LNCaP clone FGC (cell line): ENCODE measurements at places on chromosomes 5 and 9.

DNA sequence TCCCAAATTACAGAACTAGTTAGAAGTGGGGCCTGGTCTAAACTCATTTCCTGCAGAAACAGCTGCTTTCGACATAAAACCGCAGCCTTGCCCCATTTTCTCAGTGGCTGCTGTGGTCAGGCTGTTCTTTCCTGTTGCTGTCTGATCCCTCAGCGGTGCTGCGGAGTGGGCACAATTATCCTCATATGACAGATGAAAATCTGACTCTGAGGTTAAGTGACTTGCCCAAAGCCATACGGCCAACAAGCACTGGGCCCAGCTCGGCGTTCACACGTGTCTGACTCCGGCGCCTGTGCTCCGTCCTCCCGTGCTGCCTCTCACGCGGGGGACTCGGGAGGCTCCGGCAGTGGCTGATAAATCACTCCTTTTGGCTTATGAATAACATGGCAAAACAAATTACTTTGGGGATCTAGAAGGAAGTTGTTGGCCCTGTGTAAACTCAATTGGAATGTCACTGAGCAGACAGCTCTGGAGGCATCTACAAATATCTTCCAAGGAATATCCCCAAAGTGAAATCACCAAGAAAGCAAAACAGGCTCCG is 142.6 kb upstream of the LMX1B start:
- no peak for DNase-seq

- no peak for DNase-seq
Measured at GRCh38 chr9:137538058-137538457, 12.1 kb downstream of the PNPLA7 start.

GRCh38 chr5:29516224-29516623 is 1677.3 kb upstream of the CDH6 start:
- DNase-seq, result no peak

DNA sequence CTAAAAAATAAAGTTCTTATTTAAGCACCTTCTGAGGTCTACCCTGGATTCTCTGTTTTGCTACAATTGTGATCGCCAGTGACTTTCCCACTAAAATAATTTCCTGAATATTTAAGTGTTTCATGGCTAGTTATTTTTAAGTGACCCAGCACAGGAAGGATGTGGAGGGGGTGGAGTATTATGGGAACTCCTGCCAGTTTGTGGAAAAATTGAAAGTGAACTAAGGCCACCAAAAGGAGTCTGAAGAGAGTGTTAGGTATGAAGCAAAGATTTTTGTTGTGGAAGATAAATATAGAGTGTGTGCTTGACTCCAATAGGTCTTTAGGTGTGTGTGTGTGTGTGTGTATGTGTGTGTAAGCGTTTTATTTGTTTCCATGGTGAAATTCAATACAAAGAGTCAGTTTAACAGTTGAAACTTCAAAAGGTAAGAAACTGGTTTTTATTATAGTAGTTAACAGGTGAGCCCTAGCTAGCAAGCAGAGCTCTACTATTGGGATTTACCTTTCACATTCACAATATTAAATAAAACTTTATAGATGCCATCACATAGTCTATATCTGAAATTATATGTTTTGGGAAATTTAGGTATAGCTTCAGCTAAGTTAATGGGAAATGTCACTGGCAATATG is 25.6 kb downstream of the RASGRF2 start:
- DNase-seq, result no peak

GRCh38 chr5:135894789-135895188 is 852 bp downstream of the IL9 start:
- no peak for DNase-seq

- no peak for DNase-seq
Measured at GRCh38 chr5:68033961-68034571, 181.5 kb upstream of the PIK3R1 start.

- no peak for DNase-seq
Measured at GRCh38 chr9:85137696-85138095, 468.2 kb downstream of the NTRK2 start.

GRCh38 chr9:37914154-37914551 is 10.2 kb upstream of the SLC25A51 start:
- no peak for DNase-seq

DNA sequence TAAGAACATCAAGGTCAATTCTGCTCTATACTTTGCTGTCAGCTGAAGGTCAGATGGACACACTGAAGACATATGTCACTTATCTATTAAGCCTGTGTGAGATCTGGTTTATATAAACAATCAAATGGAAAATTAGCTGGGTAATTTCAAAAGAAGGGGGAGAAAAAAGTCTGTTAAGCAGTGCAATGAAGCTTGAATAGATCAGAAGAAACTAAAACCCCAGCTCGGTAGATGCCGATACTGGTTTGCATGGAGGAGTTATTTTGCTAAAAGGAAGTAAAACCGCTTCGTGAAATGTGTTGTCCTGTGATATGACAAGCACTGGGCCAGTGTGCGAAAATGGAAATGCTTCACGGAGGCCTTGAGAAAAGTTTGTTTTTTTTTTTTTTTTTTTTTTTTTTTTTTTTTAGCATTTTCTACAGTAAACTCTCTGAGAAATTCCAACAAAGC is 148.8 kb downstream of the MEF2C start:
- DNase-seq, result no peak
